ENCODE measurements at places on chromosomes 6 and 20. TPM values are rescaled to one million over a fixed set of nuclear protein-coding genes. Genes with fewer than 3 reads are reported as not detected.

Gene PPP1R3G
- total RNA-seq: 2.9 TPM

Gene MAVS
- total RNA-seq: 49.2 TPM

Gene HACE1
- 13.7 TPM for total RNA-seq

Gene ZNF334
- total RNA-seq: 18.7 TPM

Gene SSTR4
- total RNA-seq: not detected

All from ureter (tissue), 1 donor.